ENCODE measurements at places on chromosomes 6 and 20.

DNA sequence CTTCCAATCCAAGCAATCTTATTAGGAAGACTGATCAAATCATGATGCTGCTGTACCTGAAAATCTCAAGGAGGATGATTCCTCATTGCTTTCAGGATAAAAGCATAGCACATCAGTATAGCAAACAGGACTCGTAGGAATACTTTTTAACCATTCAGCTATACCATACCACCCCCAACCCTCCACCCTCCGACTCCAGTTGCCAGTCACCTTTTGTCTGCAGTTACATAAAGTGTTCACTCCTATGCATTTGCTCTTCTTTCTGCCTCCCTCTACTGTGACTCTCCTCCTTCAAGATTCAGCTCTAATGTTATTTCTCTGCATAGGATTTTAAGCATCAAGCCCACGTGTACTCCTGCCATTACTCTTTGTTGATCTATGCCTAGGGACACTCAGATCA is 124.7 kb upstream of the KCNQ5 start:
- DNase-seq = no peak

DNA sequence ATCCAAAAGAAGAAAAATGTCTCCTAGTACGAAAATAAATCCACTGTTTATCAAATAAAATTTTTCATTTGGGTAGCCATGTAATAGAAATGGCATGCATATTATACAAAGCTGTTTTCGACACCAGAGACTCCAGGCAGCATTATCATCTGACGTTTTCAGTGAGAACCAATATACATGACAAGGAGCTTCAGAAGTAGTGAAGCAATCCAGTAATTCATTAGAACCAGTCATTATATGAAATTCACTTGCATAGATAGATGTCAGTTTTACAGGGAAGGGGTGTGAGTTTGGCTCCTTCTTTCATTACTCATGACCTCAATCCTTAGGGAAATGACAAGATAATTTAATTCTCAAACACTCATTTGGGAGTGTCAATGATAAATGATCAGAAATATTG is 14.7 kb downstream of the HTR1B start:
- DNase-seq = no peak

DNA sequence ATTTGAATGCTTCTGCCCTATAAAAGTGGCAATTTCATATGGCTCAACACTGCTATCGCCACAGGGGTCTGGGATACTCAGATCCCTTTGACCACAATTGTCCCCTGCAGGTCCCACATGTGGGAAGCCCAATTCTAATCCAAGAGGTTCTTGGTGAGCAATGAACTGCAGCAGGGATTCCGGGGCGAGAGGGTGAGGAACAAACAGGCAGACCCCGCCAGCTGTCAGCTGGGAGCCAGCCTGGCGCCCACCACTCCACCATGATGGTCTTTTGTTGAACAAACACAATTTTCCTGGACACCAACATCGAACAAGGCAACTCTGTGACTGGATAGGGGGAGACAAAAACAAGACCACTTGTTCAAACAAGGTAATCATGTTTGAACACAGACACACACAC is 80.5 kb downstream of the TMEM242 start:
- DNase-seq = no peak

DNA sequence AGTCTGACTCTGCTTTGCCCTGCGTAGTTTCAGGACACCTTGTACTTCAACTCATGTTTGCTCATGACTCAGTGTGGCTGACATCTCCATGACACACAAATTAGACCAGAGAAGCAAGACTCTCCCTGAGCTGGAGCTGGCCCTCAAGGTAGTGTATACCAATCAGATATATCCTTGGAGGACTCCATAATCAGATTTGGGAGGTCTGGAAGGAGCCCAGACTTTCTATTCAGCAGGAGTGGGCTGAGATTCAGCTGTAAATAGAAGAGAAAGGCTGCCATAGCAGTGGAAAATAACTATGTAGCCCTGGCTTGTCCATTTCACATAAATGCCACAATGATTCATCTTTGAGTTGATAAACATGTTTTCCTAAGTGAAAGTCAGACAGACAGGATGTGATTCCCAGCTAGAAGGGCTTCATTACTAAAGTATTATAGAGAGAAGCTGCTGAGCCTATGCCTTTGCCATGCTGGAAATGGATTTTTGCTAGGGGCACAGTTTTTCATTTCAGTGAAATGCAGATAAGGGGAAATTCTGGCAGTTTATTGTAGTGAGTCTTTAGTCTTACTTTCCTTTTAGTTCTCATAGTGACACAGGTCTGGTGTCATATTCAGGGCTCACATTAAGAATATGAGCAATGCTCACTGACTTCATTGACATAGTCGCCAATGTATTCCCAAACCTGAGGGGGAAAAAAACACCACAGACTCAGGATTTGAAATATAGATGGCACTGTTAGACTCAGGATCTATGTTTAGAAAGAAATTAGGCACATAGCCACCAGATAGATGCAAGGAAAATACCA is 95.3 kb downstream of the CLVS2 start:
- no peak for DNase-seq

DNA sequence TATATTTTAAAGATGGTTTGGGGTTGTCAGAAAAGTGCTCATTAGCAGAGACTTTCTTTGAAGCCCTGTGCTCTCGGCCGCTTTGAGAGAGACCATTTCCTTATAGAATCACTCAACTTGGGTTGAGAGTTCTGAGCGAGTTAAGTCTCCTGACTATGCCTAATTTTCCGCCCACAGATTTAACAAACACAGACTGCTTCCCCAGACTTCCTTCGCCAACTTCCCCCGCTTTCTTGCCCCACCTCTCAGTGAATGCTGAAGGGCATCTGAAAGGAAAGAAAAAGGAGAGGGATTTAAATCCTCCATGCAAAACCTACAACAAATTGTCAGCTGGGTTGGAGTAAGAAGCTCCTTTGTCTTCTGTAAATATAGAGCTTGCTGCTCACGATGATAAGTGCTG is 224.0 kb downstream of the EYA2 start:
- no peak for DNase-seq

- DNase-seq = no peak
Observed at GRCh38 chr6:89483111-89483720, 50.3 kb downstream of the ANKRD6 start.

GRCh38 chr20:61507778-61508177 is 255.7 kb downstream of the CDH4 start:
- DNase-seq = no peak

- DNase-seq = peak; percentile 26
Observed at GRCh38 chr6:75932067-75932466, 140.4 kb downstream of the IMPG1 start.

- no peak for DNase-seq
Observed at GRCh38 chr20:10448270-10449156, 13.4 kb downstream of the SLX4IP start.

- DNase-seq = no peak
Observed at GRCh38 chr6:50889935-50890334, 71.3 kb downstream of the TFAP2B start.

DNA sequence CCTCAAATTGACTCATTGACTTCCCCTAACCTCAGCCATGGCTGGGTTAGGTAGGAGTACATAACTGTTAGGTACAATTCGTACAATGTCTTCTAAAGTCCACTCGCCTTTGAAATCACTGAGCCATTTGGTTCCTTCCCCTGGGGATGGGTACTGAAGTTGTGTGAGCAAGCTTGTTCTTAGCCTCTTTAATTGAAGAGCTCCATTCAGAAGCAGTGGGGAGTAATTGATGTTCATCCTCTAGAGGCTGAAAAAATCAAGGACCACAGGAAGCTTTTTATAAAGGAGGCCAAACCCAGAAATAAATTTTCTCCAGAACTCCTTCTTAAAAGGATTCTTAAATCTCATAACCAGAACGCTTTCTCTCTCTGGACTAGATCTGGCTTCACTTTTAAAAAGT is 60.6 kb downstream of the ANKS1A start:
- no peak for DNase-seq

- DNase-seq = no peak
Observed at GRCh38 chr20:14544688-14545087, 207.3 kb upstream of the FLRT3 start.

- DNase-seq = no peak
Observed at GRCh38 chr6:136014454-136015437, 163.2 kb downstream of the PDE7B start.

DNA sequence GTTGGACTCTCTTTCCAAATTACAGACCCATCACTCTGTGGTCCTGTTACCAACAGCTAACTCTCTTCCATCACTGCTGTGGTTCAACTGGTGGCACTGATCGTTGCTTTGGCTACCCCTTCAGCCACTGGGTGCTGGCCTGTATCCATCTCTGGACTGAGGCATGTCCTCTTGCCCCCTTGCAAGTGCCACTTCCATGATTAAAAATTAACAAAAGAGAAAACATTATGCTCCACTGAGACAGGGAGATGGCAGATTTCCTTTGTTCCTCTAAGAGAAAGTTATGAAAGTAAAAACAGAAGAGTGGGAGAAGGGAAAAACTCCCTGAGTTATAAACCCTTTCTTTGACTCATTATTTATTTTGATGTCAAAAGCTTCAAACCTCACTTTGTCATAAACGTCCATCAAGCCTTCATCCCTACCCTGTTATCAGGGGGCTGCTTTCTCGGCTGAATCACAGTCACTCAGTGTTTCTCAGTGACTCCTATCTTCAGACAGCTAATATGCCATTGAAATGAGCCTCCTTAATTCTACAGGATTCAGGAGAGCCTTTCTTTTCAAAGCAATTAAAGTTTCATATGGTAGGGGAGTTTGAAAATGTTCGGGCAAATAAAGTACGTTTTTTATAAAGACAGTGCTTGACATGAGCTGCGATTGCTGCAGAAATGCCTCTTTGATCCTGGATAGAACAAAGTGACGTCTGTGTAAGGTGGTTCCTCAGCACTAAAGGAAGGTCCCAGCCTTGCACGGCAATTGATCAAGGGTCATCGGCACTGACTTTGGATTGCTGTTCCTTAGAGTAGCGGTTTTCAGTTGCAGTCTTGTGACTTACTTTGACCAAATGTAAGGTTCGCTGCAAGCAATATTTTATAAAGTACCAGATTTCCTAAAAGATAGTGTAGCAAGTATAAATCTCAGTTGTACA is 49.9 kb upstream of the PBOV1 start:
- no peak for DNase-seq

GRCh38 chr20:22335210-22335609 is 249.2 kb downstream of the FOXA2 start:
- DNase-seq = no peak

GRCh38 chr6:37679539-37680476 is 17.9 kb downstream of the MDGA1 start:
- peak; percentile 90 for DNase-seq

DNA sequence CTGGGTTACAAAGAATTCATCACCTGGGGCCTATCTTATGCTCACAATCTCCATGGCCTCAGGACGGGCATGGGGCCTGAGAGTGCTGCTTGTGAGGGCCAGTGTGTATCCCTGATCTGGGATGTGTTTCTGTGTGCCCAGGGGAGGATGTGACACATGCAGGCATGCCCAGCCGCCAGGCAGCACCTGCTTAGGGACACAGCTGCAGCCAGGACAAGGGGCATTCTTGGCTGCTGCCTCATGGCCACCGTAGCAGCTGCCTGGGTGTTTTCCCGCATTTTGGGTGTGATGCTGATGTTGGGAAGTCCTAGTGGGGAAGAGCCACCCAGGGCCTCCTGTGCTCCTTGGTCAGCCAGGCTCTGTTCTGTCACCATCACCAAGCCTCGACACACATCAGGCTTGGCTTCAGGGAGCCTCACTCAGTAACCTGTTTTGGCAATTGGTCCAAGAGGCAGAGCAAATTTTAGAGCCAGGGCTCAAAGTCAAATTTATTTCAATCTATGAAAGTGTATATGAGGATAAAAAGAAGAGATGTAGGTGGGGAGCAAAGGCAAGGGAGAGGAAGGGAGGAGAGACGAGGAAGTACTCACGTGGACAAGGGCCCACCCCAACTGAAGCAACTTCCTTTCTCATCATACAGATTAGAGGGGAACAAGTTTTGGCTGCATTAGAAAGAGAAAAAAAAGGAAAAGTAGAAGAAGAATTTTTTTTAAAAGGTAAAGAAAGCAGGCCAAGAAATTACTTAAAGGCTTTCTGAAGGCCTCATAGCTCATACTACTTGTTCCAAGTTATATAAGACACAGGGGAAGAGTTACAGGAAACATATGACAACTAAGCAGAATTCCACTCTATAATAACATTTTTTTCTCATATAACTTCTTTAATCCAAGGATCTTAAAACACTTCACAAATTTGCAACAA is 269.9 kb upstream of the SUPT3H start:
- DNase-seq = no peak

DNA sequence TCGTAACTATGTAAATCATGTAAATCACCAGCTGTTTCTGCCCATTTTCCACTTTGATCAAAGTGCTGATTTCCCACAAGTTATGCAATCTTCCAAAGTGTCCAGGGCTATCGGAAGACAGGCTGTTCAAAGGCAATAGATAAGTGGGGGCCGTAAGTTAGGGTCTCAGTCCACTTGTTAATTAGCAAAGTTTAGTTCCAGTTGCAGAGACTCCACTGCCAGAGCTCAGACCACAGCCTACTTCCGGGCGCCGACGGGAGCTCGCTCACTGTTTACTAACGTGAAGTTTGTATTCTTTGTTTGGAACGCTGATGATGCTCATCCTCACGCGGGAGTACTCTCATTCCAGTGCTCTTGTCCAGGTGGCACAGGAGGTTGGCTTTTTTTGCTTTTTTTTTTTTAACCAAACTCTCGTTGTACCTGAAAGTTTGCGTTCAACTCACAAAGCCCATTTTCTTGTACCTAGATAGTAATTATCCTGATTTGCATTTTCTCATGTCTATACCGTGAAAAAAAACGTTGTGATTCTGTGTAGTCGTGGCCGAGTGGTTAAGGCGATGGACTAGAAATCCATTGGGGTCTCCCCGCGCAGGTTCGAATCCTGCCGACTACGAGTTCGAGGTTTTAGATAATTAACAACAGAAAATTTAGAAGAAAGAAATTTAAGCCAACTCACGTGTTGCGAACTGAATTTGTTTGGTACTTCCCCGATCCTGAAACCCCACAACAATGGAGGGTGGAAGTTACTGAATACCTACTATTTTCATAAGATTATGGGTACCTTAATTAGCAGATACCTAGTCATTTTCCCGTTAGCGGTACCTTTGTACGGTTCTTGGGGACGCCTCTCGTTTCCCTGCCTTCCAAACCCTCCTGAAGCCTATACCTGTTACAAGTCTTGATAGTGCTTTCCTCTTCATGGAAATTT is 29.9 kb upstream of the ZNF184 start:
- peak; percentile 44 for DNase-seq

DNA sequence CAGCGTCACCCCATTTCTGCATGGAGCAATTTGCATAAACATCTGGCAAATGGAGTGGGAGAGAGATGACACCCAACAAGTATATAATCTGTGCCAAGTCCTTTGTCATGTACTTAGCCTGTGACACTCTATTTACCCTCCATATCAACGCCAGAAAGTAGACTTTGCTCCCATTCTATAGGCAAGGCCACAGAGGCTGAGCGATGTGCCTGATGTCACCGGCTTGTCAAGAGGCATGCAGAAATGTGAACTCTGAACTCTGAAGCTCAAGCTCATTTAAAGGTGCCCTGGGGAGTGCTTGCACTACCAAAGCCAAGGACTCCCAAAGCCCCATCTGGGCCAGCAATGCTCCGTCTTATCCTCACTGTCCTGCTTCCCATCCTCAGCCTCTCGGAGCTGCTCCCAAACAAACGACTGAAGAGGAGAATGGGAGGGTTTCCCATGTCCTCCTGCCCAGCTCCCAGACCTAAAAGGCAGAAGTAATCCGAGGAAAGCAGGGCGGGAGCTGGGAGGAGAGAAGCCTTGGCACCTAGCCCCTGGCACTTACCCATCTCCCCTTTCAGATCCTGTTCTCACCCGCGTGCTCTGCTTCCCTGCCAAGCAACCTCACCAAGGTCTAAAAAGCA is 9.2 kb downstream of the CPNE5 start:
- no peak for DNase-seq
